NCI-H1105 (cell line): ENCODE measurements at places on chromosomes 6 and 20.

DNA sequence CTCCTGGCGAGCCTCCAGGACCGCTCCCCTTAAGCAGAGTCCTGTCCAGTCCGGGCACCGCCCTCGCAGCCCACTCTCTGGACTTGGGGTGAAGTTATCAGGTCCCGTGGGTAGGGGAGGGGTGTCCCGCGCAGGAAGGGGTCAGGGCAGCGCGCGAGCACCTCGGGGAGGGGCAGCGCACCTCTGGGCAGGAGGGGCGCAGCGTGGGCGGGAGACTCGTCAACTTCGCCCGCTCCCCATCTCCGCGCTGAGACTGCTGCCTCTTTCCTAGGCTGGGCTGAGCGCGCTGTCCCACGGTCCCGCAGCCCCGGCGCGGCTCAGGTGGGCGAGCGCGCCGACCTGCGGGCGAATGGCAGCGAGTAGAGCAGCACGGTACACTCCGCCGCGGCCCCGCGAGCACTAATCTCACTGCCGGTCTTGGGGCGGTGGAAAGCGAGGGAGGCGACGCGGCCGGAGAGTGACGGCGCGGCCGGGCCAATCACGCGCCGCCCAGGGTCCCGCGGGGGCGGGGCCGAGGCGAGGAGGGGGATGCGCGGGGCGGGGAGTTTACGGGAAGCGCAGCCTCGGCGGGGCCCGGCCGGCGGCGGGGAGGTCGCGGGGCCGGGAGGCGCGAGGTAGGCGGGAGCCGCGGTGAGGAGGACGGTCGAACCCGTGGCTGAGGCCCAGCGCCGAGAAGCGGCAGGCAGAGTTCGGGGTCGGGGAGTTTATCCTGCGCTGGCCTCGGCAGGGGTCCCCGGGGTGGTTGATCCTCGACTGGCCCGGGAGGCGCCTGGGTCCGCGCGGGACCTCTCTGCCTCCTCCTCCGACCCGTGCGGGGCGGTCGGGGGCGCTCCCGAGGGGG, at the start of gene MAN1A1:
MAN1A1 (minus strand) TSS at position 401 of the 841 bp plus-strand sequence. CDS start 696 bp downstream, outside the sequence.
- DNase-seq = peak; percentile 84

- DNase-seq = no peak
These were observed 204.7 kb upstream of the ARG1 start for GRCh38 chr6:131368198-131368911.

DNA sequence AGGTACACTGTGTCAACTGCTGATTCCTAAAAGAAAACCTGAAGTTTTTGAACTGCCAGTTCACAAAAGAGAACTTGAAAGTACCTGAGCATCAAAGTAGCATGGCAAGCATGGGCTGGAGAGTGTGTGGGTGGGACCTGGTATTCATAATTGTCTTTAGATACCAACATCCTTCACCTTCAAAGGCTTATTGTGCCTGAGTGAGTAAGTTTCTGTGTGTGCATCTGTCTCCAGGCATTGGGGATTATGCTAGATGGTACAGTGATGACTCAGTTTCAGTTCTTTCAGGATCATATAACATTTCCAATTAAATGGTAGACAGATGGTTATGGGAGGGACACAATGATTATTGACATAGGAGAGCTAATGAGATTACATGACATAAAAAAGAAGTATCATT, 238.5 kb downstream of the ZFAND3 start:
- no peak for DNase-seq

DNA sequence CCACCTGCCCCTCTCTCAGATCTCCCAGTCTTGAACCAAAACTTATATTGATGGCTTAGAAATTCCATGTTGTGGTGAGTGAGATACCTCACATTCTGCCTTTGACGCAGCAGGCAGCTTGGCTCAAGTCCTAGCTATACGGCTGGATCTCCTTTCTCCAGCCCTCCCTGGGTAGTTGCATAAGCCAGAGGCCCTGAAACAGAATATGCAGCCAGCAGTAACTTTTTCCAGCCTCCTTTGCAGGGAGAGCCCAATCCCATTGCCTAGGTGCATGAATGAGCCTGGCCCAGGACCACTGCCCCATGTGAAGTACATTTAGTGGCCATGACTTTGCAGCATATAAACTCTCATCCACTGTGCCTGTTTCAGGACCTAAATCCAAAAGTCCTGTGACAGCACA, 202.2 kb upstream of the CDYL start:
- no peak for DNase-seq

DNA sequence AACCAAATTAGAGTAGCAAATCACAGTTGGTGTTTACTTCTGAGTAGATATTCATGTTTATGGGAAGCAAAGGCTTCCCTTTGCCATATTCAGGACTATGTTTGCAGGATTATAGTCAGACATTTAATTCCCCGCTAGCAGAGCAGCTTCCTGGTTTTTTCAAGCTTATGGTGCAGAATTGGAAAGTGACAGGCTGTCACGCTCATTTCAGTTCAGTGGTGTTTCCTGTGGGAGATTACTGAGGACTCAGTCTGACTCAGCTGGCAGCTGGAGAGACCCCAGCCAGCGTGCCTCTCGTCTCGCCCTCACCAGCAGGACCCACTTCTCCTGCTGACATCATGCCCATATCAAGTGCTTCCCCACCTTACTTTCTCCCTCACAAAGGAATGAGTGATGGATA, 85.1 kb downstream of the LYRM2 start:
- no peak for DNase-seq
